ENCODE measurements at places on chromosomes 6 and 20.

- DNase-seq, result no peak
These were observed 121.9 kb downstream of the SGK1 start for GRCh38 chr6:134195985-134196384.

GRCh38 chr6:124389127-124389526, 573.1 kb upstream of the RNF217 start:
- DNase-seq, result no peak

DNA sequence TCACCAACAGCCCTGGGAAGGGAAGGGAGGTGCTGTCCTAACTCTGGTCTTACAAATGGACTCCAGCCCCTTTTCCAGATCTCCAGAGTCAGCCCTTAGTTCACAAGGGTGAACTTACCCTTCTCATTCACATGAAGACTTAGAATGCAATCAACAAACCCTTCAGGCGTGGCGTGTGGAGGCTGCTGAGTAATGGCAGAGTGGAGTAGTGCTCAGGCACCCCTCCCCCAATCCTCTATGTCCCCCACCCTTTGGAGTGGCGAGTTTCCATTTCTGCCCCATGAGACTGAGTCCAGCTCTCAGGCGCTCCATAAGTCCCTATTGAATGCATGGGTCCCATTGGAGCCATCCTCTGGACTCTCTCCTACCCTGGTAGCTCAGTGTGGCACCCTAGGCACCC, 3.3 kb downstream of the SNAI1 start:
- no peak for DNase-seq

DNA sequence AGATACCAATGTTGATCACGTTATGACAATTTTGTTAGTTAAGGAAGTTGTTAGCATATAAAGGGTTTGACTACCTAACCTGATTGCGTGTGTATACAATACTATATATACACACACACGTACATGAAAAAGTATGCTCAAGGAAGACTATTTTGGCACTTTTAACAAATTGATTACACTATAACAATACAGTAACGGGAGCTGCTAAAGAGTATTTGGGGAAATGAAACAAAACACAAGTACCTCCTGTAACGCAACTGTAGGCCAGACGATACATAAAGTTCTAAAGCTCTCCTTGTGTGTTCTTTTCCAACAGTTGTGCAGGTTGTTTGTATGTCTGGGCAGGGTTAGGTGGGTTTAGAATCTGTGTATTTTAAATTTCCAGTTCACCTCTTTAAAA, 98.7 kb downstream of the PLEKHG1 start:
- no peak for DNase-seq

- no peak for DNase-seq
These were observed 29.1 kb upstream of the PHACTR3 start for GRCh38 chr20:59575216-59575615.

DNA sequence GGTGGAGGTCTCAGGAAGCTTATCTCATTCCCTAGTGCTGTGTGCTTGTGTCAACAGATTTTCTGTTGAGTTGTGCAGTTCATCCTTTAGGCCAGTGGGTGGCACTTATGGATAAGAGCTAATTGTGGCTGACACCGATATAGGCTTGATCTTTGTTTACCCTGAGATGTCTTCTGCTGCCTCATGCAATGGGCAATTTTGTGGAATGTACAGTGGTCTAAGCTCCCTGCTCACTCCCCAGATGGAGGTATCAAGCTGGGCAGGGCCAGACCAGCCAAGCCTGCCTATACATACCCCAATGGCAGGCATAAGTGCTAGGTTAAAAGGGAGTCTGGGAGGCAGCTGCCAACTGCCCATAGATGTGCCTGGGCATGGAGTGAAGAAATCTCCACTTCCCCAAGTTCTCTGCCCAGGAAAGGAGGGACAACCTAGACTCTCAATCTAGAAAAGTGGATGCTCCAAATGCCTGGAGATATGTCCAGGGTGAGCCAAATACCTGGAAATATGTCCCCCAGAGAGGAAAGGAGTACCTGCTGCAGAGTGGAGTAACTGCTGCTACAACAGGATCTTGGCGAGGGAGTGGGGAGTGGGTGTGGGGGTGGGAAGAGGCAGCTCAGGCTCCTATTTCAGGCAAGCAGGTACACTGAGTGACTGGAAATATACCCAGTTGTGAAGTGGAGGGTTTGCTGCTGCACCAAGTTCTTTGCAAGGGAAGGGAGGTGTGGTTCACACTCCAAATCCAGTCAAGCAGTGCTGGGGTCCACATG, 53.2 kb upstream of the ARG1 start:
- DNase-seq, result no peak

Data from stimulated activated CD4-positive, alpha-beta T cell treated with anti-CD3 and anti-CD28 coated beads, TNF-alpha, amount 100 ng/mL, for 24 hours (primary cell).